NCI-H82 (cell line): ENCODE measurements at places on chromosomes 12 and 14.
A peak's percentile ranks its signal among the peaks of the same experiment; 100 is the strongest.

- no peak for DNase-seq
These were observed 2.4 kb upstream of the SIX6 start for GRCh38 chr14:60506462-60506984.

DNA sequence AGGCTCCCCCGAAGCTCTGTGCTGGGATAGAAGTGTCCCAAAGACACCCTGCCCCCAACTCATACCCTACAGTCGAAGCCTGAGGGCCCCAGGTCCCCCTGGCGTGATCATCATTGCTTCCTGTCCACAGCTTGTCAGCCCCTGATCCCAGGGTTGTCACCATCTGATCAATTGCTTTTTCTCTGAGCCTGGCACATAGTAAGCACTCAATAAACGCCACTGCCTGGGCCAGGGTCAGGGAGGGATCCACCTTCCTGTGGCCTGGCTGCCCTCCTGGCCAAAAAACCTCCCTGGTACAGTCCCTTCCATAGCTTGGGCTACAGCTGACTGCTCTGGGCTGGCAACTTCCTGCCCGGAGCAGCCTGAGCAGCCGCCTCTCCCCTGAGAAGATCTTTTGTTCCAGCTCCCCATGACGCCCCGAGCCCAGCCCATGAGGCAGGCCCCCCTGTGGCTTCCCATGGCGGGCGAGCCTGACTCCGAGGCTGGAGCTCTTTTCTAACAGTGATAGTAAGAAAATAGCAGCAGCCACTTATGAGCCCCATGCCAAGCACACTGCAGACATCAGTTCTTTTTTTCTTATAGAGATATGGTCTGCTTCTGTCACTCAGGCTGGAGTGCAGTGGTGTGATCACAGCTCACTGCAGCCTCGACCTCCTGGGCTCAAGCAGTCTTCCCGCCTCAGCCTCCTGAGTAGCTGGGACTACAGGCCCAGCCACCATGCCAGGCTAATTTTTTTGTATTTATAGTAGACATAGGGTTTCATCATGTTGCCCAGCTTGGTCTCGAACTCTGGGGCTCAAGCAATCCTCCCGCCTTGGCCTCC is 6.5 kb downstream of the SH2B3 start:
- DNase-seq: no peak

- DNase-seq: peak; percentile 96
These were observed 32.8 kb downstream of the ARID4A start for GRCh38 chr14:58331111-58331510.

GRCh38 chr12:77924703-77925102 is 94.0 kb downstream of the NAV3 start:
- DNase-seq: peak; percentile 28
